Thoracic aorta (tissue), 2 donors: ENCODE measurements at places on chromosomes 16 and 17.

DNA sequence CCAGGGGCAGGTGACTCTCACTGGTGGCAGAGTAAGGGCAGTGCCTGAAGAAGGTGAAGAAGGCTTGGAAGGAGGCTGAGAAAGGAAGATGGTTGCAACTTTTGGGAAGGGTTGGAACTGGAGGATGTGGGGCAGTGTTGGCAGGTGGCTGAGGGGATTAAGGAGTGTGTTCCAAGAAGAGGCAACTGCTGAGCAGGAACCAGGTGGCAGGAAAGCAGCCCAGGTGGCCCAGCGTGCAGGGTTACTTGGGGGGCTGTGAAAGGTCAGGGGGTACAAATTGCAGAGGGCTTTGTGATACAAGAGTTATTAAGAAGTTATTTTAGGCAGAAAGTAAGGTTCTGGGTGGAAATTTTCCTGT, 28.6 kb downstream of the WSCD1 start:
- no peak for DNase-seq

GRCh38 chr17:43140396-43141332, 15.5 kb upstream of the BRCA1 start:
- DNase-seq = no peak

DNA sequence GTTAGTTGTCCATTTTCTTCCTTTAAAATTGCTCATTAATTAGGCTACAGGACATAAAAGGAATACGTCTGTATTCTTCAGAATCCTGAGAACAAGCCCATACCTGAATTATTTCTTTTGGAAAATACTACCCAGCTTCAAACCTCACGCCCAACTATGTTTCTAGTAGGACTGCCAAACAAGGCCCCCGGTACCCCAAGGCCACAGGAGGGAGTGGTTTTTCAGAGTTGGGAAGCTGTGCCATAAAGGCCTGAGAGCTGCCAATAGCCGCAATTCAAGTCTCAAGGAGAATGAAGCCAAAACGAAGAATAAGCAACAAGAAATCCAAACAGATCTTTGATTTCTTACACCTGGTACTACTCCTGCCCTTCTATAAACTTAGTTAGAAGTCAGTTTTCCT, 48.3 kb downstream of the UBE2G1 start:
- DNase-seq = no peak

- no peak for DNase-seq
These were observed 2.7 kb upstream of the C17orf99 start for GRCh38 chr17:78143214-78144146.

DNA sequence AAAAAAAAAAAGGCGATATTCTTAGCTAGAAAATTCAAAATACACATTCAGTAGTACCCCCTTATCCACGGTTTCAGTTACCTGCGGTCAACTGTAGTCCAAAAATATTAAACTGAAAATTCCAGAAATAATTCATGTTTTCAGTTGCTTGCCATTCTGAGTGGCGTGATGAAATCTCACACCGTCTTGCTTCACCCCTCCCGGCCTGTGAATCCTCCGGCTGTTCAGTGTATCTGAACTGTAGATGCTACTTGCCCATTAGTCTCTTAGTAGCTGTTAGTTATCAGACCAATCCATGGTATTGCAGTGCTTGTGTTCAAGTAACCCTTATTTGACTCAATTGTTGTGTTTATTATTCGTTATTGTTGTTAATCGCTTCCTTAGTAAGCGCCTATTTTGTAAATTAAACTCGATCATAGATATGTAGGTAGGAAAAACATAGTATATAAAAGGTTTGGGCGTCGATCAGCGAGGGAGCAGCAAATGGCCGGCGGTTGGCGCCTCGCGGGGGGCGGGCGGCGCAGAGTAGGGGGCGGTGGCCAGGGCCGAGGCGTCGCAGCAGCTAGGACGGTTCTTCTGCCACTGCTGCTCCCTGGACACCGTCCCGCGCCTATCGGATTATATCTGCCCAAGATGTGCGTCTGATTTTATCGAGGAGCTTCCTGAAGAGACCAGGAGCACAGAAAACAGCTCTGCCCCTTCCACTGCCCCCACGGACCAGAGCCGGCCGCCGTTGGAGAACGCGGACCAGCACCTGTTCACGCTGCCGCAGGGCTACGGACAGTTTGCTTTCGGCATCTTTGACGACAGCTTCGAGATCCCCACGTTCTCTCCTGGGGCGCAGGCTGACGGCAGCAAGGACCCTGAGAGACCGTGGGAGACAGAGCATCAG, 39.8 kb upstream of the AKAP1 start:
- no peak for DNase-seq

GRCh38 chr16:83994087-83994486, 26.0 kb downstream of the NECAB2 start:
- DNase-seq = no peak

GRCh38 chr16:67874372-67874771, 1.5 kb downstream of the EDC4 start:
- DNase-seq = no peak
